Transverse colon (tissue), 4 donors: ENCODE measurements at places on chromosomes 5 and 9.

GRCh38 chr9:131708226-131709002 is 31.5 kb downstream of the RAPGEF1 start:
- H3K27ac ChIP-seq: peak overlapping the region; percentile 57
- DNase-seq: peak; percentile 60
- H3K27me3 ChIP-seq: no peaks in the 10 kb centered on the region
- H3K4me1 ChIP-seq: peaks cover 51% of the 10 kb centered on the region

DNA sequence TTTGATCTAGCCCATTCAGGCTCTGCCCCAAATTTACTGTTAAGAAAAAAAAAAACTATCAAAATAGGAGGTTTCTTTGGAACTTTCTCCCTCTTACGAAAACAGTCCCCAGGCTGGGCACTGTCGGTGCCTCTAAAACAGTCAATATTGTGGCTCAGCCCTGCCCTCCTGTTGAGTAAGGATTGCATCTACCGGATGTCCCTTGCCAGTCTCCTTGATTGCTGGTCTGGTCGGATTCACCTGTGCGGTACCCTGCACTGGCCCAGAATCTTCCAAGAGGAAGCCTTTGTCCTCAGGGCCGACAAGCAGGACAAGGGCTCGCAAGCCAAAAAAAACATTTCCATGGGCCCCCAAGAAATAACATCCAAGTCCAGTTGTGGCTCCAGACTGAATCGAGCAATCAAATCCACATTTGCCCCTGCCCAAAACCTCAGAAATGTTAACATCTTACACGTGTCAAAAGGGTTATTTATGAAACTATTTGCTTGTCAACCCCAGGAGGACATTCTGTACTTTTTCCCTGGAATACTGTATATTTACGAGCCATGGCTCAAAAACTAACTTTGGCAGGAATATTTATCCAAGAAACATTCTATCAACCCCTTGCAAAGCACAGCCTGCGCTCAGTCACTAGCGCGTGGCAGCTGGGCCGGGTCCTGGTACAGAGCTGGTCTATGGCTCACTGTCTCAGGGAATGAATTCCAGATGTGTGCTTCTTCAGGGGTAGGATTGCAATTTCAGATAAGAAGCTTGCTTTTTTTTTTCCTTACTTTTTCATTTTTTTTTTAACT is 129.2 kb upstream of the ADRA1B start:
- H3K4me1 ChIP-seq: no peaks in the 10 kb centered on the region
- no peak overlapping the region for H3K4me3 ChIP-seq
- H3K27me3 ChIP-seq: no peaks in the 10 kb centered on the region
- peak overlapping the region; percentile 33 for H3K27ac ChIP-seq
- no peaks in the 10 kb centered on the region for H3K36me3 ChIP-seq

- H3K4me1 ChIP-seq: peaks cover 11% of the 10 kb centered on the region
- H3K27me3 ChIP-seq: no peaks in the 10 kb centered on the region
- no peak for DNase-seq
- no peak overlapping the region for H3K4me3 ChIP-seq
- no peak overlapping the region for H3K27ac ChIP-seq
Observed at GRCh38 chr9:120389300-120389699, 190.7 kb downstream of the CDK5RAP2 start.

DNA sequence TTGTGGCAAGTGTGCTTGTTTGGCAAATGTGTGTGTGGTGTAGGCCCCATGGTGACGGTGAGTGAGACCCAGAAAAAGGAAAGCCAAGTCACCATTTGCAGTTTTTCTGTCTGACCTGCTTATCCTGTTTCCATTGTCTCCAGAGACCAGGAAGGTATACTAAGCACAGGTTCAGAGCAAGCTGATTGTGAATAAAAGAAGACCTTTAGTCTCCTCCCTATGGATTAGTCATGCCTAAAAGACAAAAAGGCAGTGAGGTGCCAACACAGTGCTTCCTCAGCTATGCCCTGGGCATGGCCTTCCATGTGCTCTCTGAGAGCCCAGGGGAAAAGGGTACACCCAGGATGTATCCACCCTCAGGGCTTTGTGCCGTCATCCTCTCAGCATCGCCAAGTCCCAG is 49.2 kb upstream of the SHOC1 start:
- H3K4me3 ChIP-seq: no peak overlapping the region
- H3K36me3 ChIP-seq: no peaks in the 10 kb centered on the region
- no peak overlapping the region for H3K27ac ChIP-seq
